ENCODE measurements at places on chromosomes 3 and 15.

GRCh38 chr3:23590424-23591273 is 215.1 kb upstream of the UBE2E1 start:
- DNase-seq: no peak

DNA sequence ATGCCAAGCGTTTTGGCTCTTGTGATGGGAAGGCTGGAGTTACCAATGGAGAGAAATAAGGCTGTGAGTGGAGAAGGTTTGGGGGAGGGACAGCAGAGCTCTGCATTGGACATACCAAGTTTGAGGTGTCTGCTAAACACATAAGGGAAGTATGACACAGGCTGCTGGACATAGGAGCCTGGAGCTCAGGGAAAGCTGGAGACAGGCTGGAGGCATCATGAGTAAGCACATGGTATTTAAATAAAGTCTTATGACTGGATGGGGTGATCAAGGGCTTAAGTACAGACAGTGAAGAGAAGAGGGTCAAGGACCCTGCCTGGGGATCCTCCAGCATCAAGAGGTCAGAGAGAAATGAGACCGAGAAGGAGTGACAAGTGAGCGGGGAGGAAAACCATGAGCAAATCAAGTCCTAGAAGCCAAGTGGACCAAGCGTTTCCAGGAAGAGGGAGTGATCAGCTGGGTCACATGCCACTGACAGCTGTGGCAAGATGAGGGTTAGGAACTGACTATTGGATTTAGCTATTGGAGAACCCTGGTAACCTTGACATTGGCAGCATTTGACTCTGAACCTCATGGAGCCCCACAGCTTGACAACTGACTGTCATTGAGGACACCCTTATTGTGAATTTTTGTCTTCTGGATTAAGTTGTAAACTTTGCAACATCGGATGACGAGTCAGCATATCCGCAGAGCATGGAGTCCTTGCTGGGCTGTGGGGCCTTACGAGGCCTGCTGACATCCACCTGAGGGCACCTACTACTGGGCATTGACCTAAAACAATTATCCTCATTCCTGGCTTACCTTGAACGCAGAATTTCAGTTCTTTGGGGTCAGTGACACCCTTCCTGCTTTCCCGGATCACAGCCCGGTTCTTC is 78.7 kb upstream of the ETV5 start:
- no peak for DNase-seq

DNA sequence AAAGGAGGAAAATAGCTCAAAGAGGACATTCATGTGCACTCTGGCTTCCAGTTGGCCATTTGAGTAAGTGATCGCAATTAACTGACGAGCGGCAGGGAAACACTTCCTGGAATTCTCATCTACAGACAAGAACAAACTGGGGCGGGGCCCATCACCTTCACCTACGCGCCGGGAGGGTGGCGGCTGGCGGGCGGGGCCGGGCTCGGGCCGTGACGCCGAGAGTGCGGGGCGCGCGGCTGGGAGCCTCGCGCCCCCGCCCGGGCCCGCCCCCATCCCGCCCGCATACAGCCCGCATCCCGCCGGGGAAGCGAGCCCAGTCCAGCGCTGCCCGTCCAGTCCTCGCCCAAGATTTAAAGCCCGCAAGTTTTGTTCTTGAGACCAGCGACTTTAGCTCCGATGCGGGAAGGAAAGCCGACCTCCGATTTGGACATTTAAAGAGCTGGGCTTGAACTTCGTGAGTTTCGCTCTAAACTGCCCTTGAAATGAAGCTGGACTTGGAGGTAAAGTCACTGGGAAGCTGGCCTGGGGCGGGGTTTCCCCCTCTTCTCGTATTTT is at the start of gene B3GNT5:
Gene B3GNT5 (plus strand): TSS at position 281 of the 555 bp plus-strand sequence. CDS start 16,546 bp downstream, outside the sequence.
- no peak for DNase-seq

GRCh38 chr15:41407341-41407740 is 5.0 kb upstream of the NDUFAF1 start:
- no peak for DNase-seq

DNA sequence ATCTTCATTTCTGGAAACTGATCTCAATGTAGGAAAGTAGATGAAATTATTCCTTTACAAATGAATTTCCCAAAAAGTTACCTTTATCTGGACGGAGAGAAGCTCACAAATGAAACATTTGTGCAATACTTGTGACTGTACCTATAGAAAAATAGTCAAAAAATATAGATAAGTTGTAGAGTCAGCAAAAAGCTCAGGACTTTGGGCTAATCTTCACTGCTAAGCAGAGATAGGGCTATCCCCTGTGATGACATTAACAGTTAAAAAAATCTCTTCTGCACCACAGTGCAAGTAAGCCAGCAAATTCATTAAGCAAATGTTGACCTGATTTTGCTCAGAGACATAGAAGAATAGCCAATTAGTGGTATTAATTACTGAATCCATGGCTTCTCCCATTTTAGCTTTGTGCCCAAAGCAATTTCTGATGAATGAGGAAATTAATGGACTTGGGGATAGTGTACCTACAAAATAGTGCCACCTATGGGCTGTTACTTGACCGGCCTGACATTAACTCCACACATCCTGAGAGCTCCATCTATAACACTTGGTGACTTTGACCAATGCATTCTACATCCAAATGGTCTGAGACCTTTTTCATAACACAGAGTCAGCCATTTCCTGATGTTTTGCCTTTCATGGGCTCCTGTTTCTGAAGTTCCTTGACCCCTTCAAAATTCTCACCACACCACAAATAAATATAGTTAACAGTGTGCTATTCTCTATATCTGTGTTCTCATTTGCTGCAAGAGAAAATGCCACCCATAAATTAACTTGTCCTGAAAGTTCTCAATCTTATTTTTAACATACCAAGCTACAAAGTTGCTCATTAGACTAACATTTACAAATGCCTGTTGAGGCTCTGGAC is 105.0 kb downstream of the SSR3 start:
- DNase-seq: no peak

DNA sequence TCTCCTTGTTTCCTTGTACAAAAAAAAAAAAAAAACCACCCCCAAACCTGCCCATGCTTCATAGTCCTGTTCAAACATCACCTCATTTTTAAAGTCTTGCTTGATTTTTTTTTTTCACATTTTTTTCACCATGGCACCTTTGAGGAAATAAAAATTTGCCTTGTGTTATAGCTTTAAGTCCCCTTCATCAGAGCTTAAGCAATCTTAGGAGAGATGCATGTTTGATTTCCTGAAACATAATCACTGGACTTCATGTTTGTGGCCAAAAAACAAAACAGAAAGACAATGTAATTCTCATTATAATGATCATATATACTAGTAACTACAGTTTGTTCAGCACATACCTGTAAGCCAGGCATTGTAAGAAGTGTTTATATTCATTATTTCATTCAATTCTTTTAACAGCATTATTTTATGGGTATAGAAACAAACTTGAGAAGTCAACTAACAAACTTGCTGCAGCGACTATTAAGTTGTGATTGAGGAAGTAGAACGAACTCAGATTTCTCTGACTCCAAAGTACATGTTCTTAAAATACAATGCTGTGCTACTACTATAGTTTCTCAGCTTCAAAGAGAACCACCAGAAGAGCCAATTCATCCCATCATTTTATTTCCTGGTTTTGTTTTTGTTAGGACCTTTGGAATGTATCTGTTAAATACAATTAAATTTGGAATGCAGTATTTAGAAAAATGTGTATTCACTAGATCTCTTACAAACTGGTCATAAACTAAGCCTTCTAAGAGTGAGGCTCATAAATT is 203.8 kb downstream of the TCF12 start:
- DNase-seq: no peak

- no peak for DNase-seq
Observed at GRCh38 chr3:149832086-149832485, 19.1 kb downstream of the RNF13 start.

DNA sequence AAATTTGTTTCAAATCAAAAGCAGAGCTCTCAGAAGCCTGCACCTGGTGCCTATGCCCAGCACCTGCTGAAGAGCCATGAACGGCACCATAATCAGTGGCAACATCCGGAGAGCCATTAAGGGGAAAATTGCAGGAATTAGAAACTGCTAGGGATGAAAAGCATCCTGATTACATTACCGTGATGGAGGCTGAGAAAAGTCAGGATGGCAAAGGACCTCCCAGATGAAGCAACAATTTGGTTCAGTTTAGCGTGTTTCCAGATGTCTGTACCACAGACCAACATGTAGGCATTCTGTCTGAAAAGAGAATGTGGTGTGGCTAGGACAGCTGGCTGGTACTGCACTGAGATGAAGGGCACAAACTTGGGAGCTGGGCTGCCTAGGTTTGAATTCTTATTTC is 106.1 kb downstream of the EOMES start:
- DNase-seq: no peak

DNA sequence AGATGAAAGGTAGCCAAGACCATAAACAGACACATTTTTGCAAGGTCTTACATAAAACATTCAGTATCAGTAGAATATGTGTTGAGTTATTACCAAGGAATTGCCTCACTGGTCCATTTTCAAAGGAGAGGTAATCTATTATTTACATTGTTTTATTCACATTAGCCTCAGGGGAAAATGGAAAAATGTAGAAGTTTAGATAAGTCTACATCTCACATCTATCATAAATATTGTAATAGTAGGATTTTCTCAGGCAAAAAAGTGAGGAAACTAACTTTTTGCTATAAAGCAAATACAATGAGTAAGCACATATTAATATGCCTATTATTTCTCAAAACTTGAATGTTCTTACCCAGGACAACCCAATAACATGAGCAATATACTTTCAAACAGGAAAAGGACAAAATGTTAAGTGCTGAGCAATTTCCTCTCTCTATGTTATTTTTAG is 184.6 kb upstream of the AGTR1 start:
- no peak for DNase-seq

- no peak for DNase-seq
Observed at GRCh38 chr3:2274526-2274925, 175.9 kb downstream of the CNTN4 start.

All from D721Med (cell line).